ENCODE measurements at places on chromosomes 7 and 10.

DNA sequence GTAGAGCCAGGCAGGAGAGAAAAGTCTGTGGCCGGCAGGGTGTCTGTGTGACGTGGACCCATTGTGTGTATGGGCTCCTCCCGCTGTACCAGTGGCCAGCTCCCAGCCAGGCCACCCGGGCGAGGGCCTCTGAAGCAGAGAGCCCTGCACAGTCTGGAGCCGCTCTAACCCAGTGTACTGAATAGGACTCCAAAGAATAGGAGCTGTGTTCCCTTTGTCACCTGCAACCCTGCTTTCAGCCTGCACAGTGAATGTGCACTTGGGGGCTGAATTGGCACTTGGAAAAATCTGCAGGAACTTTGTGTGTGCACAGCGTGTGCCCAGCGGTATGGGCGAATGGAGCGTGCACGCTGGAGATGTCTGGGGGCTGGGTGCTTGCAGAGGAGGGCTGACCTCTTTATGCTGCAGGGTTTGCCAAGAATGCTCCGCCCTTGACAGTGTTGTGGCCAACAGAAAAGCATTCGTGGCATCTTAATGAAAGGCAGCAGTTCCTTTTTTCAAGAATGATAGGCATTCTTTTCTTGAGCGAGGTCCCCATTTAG lies 216.2 kb downstream of the AUTS2 start:
- no peak for DNase-seq

DNA sequence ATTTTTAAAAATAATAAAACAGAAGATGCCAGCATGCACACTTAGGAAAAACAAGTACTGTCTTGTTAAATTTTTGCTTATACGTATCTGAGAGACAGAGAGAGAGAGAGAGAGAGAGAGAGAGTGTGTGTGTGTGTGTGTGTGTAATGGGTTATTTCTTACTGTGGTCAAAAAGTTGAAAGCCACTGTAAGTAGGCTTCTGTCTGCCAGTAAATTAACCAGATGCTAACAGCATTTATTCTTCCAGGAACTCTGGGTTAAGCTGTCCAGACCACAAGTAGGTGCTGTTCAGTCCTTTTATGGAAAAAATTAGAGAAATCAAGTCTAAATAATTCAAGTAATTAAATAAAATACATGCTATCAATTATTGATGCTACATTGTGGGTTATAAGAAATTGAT lies 39.7 kb downstream of the RNF32 start:
- no peak for DNase-seq

- no peak for DNase-seq
Measured at GRCh38 chr7:27746978-27747377, 7.0 kb downstream of the TAX1BP1 start.

- no peak for DNase-seq
Measured at GRCh38 chr7:8205537-8205936, 56.4 kb downstream of the ICA1 start.

Data from stimulated activated CD8-positive, alpha-beta memory T cell treated with anti-CD3 and anti-CD28 coated beads, Interleukin-4, amount 100 ng/mL, for 1 hour (primary cell).